Right atrium auricular region (tissue), 2 donors: ENCODE measurements at places on chromosomes 16 and 17. TPM values are rescaled to one million over a fixed set of nuclear protein-coding genes. Genes with fewer than 3 reads are reported as not detected.

PIK3R5 gene
- total RNA-seq, result 5.0 TPM

RUNDC3A gene
- 1.7 TPM for total RNA-seq

PRAC1 gene
- not detected for total RNA-seq

SEBOX gene
- total RNA-seq, result not detected

NDEL1 gene
- 38.7 TPM for total RNA-seq

- no peaks in the 10 kb centered on the region for H3K36me3 ChIP-seq
- H3K27ac ChIP-seq, result no peak overlapping the region
- H3K4me1 ChIP-seq, result no peaks in the 10 kb centered on the region
- no peak overlapping the region for H3K4me3 ChIP-seq
These were observed 73.5 kb downstream of the GOSR1 start for GRCh38 chr17:30550512-30551273.

GRCh38 chr16:63938661-63939060, 1183.2 kb downstream of the CDH11 start:
- no peak for DNase-seq
- H3K27ac ChIP-seq, result no peak overlapping the region
- H3K27me3 ChIP-seq, result no peaks in the 10 kb centered on the region
- H3K36me3 ChIP-seq, result no peaks in the 10 kb centered on the region
- no peaks in the 10 kb centered on the region for H3K4me1 ChIP-seq
- H3K4me3 ChIP-seq, result no peak overlapping the region

GRCh38 chr17:46832945-46833839, 14.7 kb upstream of the WNT3 start:
- no peaks in the 10 kb centered on the region for H3K27me3 ChIP-seq
- H3K4me1 ChIP-seq, result no peaks in the 10 kb centered on the region
- H3K4me3 ChIP-seq, result no peak overlapping the region
- H3K27ac ChIP-seq, result no peak overlapping the region

GRCh38 chr17:74042744-74043486, 160.6 kb upstream of the RPL38 start:
- H3K27ac ChIP-seq, result no peak overlapping the region
- DNase-seq, result no peak
- no peaks in the 10 kb centered on the region for H3K27me3 ChIP-seq
- H3K36me3 ChIP-seq, result no peaks in the 10 kb centered on the region
- no peaks in the 10 kb centered on the region for H3K4me1 ChIP-seq
- no peak overlapping the region for H3K4me3 ChIP-seq

DNA sequence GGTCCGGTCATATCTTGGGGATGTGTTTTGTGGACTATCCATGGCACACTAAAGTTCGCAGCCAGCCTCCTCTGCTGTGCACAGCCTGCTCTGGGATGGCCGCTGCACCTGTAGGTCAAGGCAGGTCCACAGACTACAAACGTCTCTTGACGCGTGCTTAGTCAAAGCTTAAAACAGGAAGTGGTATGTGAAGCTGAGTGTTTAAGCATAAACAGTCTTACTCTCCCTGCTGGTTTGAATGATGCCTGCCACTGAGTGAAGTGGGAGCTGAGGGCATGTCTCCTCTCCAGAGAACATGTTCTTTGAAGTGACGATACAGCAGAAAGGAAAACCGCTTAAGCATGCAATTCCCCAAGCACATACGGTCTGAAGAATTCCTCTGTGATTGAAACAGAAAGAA, 365.6 kb downstream of the SLC39A11 start:
- H3K36me3 ChIP-seq, result no peaks in the 10 kb centered on the region
- DNase-seq, result no peak
- H3K27me3 ChIP-seq, result no peaks in the 10 kb centered on the region
- H3K27ac ChIP-seq, result no peak overlapping the region
- no peaks in the 10 kb centered on the region for H3K4me1 ChIP-seq

- H3K4me1 ChIP-seq, result peaks cover 15% of the 10 kb centered on the region
- H3K27ac ChIP-seq, result no peak overlapping the region
- H3K36me3 ChIP-seq, result peaks cover 34% of the 10 kb centered on the region
- DNase-seq, result no peak
- no peak overlapping the region for H3K4me3 ChIP-seq
These were observed 127.0 kb downstream of the ABCC1 start for GRCh38 chr16:16076423-16076813.

GRCh38 chr17:7141824-7142223, 27.2 kb upstream of the ASGR2 start:
- no peak overlapping the region for H3K4me3 ChIP-seq
- no peak for DNase-seq
- H3K27ac ChIP-seq, result no peak overlapping the region
- no peaks in the 10 kb centered on the region for H3K4me1 ChIP-seq
- H3K27me3 ChIP-seq, result no peaks in the 10 kb centered on the region

DNA sequence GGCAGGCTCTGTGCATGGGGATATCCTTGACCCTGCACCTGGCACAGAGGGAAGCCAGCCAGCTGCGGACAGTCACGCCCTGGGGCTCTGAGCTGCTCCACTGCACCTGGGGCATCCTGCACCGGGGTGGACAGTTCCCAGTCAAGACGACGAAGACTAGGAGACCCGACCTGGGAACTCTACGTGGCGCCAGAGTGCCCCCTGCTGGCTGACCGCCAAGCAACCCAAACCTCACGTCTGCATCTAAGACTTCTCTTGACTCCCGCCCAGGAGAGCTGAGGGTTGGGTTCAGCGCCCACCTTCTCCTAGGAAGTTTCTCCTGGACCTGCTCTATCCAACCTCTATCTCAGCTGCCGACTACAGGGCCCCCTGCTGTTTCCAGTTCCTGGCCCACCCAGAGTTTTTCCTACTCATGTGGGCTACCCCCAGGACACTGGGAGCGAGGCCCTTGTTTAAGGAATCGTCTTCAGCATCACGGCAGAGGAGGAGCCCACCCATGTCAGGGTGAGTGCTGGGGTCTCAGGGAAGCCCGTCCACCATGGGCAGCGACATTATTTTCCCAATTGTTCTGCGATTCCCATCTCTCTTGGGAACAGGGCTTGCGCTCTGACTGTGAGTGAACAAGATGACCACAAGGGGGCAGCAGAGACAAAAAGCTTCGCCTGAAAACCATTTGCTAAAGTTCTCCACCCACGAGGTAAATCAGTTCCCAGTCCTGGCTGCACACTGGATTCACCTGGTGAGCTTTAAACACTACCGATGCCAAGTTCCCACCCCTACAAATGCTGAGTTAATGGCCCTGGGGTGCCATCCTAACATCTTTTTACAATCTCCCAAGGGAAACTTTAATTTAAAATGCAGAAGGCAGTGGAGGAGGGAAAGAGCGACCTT, 29.3 kb downstream of the TLE7 start:
- H3K4me3 ChIP-seq, result no peak overlapping the region
- no peak overlapping the region for H3K27ac ChIP-seq
- no peaks in the 10 kb centered on the region for H3K4me1 ChIP-seq
- peak; percentile 74 for DNase-seq

DNA sequence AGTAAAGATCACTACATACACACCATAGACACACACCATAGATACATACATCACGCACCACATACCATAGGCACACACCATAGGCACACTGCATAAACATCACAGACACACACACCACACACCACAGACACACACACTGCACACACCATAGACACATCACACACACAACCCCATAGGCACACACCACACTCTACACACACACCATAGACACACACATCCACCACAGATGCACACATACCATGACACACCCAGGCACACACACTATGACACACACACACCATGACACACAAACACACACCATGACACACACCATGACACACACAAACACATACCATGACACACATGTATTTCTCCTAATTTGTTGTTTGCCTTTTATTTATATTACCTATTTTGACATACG, 14.1 kb downstream of the TBC1D16 start:
- no peaks in the 10 kb centered on the region for H3K36me3 ChIP-seq
- no peaks in the 10 kb centered on the region for H3K27me3 ChIP-seq
- no peak overlapping the region for H3K27ac ChIP-seq
- peaks cover 21% of the 10 kb centered on the region for H3K4me1 ChIP-seq
- H3K4me3 ChIP-seq, result no peak overlapping the region
- no peak for DNase-seq

DNA sequence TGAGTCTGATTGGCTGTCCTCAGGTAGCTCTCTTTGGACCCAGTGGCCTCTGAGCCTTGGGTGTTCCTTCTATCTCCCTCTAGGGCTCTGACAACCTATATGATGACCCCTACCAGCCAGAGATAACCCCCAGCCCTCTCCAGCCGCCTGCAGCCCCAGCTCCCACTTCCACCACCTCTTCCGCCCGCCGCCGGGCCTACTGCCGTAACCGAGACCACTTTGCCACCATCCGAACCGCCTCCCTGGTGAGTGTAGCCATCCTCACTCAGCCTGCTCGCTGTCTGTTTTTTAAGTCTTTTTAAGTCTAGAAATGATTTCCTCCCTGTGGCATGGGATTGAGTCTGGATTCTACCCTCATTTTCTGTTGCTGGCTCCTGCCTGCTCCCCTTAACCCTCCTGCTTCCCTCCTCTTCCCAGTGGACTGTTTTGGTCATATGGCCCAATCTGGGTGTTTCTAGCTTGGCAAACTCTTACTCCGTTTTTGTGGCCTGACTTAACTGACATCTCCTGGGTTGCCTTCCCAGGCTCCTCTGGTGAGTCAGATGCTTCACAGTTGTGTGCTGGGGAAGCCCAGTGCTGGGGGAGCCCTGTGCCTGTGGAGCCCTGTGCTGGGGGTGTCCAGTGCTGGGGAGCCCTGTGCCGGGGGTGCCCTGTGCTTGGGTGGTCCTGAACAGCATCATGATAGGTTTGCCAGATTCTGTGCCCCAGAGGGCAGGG, 9.9 kb downstream of the TAOK2 start:
- no peak for DNase-seq
- H3K27me3 ChIP-seq, result no peaks in the 10 kb centered on the region
- no peak overlapping the region for H3K4me3 ChIP-seq
- H3K4me1 ChIP-seq, result peaks cover 5% of the 10 kb centered on the region
- no peak overlapping the region for H3K27ac ChIP-seq
